ENCODE measurements at places on chromosomes 16 and 17. TPM values are rescaled to one million over a fixed set of nuclear protein-coding genes. Genes with fewer than 3 reads are reported as not detected.

The SLC38A8 gene
- not detected for total RNA-seq

- DNase-seq, result no peak
These were observed 59.4 kb downstream of the TEX2 start for GRCh38 chr17:64203630-64204029.

DNA sequence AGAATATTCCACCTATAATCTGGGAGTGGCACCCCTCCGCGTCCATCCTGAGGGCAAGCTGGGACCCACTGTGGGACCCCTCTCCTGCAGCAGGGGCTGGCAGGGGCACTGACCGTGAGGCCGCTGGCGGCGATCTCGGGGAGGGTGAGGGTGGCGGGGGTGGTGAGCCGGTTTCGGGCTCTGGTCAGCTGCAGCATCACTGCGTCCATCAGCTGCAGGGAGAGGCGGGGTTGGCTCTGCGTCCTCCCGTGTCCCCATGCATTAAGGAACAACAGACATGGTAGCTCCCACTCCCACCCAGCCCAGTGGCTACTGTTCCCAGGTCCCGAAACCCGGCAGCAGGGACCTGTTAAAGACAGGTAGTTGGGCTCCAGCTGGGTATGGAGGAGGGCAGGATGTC lies 3.3 kb downstream of the SMIM22 start:
- DNase-seq, result no peak

GRCh38 chr17:823501-823902 lies 41.3 kb downstream of the MRM3 start:
- no peak for DNase-seq

DNA sequence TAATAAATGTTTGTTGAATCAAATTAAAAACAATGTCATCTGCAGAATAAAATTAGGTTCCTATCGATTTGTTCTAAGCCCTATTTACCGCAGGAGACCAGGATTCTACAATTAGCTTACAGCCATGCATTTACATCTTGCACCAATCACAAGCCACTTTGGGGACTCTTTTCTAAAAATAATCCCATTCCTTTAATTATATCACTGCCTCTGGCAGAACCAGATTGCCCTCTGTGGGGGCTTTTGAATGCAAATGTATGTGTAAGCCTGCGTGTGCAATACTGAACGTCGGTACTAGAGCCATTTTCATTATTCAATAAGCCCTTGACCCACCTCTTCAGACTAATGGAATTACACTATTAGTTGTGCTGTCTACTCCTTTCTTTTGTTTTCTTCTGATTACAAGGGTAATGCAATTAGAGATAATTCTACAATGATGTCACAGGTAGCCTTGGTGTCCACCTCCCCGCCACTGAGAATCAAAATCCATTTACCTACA lies 391.3 kb upstream of the XYLT1 start:
- no peak for DNase-seq

GRCh38 chr17:57337390-57337789 lies 81.1 kb downstream of the MSI2 start:
- DNase-seq, result no peak

DNA sequence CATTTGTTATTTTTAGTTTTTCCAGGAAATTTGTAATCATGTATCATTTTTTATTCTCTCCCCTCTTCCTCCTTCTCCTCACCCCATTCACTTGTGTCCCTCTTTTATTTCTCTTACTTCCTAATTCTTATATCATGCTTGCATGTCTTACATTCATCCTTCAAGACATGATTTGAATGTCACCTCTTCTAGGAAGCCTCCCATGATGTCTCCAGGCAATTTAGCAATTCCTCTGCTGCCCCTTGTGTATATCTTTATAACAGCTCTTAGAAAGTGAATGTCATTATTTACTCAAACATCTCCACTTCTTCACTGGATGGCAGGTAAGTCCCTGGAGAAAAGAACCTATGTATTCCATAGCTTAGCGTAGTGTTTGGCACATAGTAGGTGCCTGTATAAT lies 7.8 kb downstream of the HNF1B start:
- DNase-seq, result no peak

GRCh38 chr16:17266608-17267313 lies 204.0 kb downstream of the XYLT1 start:
- no peak for DNase-seq

DNA sequence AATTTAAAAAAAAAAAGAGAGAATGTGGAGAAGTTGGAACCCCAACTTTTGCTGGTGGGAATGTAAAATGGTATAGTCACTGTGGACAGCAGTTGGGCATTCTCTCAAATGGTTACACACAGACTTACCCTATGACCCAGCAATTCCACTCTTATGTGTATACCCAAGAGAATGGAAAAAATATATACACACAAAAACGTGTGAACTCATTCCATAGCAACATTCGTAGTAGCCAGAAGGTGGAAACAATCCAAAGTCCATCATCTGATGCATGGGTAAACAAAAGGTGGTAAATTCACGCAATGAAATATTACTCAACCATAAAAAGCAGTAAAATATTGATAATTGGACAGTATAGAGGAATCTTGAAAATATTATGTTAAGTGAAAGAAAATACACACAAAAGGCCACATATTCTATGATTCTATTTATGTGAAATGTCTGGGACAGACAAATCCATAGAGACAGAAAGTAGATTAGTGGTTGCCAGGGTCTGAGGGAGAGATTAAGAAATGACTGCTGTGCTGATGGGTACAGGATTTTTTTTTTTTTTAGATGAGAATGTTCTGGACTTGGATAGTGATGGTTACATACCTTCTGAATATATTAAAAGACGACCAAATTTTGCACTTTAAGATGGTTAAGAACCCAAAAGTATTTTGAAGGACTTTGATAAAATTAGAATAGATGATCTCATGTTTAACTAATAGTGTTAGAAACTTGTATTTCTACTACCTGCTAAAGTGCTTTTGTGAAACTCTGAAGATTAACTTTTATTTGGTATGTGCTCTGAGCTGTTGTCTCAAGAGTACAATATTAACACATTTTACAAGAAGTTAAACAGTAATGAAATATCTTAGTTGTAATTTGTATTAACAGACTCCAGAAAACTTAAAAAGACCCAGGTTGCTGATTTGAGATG lies 60.9 kb downstream of the MRTFB start:
- peak; percentile 23 for DNase-seq

- peak; percentile 86 for DNase-seq
These were observed 102.6 kb upstream of the HS3ST3A1 start for GRCh38 chr17:13704333-13704732.

GRCh38 chr17:36498560-36499300 lies 12.2 kb downstream of the ZNHIT3 start:
- DNase-seq, result no peak

- no peak for DNase-seq
These were observed 30.6 kb downstream of the MYO18A start for GRCh38 chr17:29149431-29150064.

Data from astrocyte (in vitro differentiated cells and primary cell).